ENCODE measurements at places on chromosomes 4 and X. TPM values are rescaled to one million over a fixed set of nuclear protein-coding genes. Genes with fewer than 3 reads are reported as not detected.

The PRSS12 gene
- total RNA-seq = 8.2 TPM

The CFAP299 gene
- not detected for total RNA-seq

The CXCL10 gene
- total RNA-seq = not detected

The LRAT gene
- under 0.01 TPM for total RNA-seq

The RTL3 gene
- total RNA-seq = not detected

The SMR3B gene
- total RNA-seq = not detected

The RADX gene
- total RNA-seq = 0.09 TPM

The CACNA1F gene
- under 0.01 TPM for total RNA-seq

The ADH1C gene
- not detected for total RNA-seq

The MAGEC3 gene
- total RNA-seq = not detected

The APELA gene
- total RNA-seq = not detected

The DOK7 gene
- not detected for total RNA-seq

The POU4F2 gene
- not detected for total RNA-seq

The CCDC110 gene
- total RNA-seq = 0.43 TPM

The DIPK2B gene
- total RNA-seq = 62.7 TPM

The XAGE5 gene
- not detected for total RNA-seq

The EGF gene
- 0.33 TPM for total RNA-seq

The TCP11X2 gene
- total RNA-seq = not detected

The CT45A5 gene
- total RNA-seq = not detected

The MAGEA3 gene
- total RNA-seq = not detected

The FAM9C gene
- not detected for total RNA-seq

The ADAM29 gene
- not detected for total RNA-seq

The C1QTNF7 gene
- not detected for total RNA-seq

The TNIP3 gene
- 0.09 TPM for total RNA-seq

The KLB gene
- under 0.01 TPM for total RNA-seq

The GPRIN3 gene
- total RNA-seq = 0.69 TPM

The FRMD7 gene
- not detected for total RNA-seq

The SPP1 gene
- not detected for total RNA-seq

The HOPX gene
- total RNA-seq = not detected

The RIPPLY1 gene
- total RNA-seq = not detected

The EPGN gene
- total RNA-seq = not detected

The SSX4 gene
- not detected for total RNA-seq

The GABRG1 gene
- not detected for total RNA-seq

The FRG2 gene
- not detected for total RNA-seq

The MAOB gene
- 0.09 TPM for total RNA-seq

Measured in dermis lymphatic vessel endothelial cell (primary cell).